ENCODE measurements at places on chromosomes 13 and 19.

DNA sequence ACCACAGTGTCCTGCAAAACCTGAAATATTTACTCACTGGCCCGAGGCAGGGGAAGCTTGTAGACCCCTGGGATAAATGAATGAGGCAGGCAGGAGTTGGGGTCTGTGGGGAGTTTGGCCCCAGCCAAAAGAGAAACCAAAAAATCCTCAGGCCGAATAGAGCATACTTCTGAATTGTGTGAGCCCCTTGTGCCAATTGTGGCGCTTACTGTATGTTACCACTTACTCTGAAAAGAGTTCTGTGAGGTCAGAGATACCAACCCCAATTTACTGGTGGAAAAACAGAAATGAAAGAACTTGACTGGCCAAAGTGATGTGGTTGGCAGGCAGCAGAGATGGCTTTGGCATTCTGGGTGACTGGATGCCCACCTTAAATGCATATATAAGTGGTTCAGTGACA, 6.9 kb downstream of the CARM1 start:
- DNase-seq: no peak

DNA sequence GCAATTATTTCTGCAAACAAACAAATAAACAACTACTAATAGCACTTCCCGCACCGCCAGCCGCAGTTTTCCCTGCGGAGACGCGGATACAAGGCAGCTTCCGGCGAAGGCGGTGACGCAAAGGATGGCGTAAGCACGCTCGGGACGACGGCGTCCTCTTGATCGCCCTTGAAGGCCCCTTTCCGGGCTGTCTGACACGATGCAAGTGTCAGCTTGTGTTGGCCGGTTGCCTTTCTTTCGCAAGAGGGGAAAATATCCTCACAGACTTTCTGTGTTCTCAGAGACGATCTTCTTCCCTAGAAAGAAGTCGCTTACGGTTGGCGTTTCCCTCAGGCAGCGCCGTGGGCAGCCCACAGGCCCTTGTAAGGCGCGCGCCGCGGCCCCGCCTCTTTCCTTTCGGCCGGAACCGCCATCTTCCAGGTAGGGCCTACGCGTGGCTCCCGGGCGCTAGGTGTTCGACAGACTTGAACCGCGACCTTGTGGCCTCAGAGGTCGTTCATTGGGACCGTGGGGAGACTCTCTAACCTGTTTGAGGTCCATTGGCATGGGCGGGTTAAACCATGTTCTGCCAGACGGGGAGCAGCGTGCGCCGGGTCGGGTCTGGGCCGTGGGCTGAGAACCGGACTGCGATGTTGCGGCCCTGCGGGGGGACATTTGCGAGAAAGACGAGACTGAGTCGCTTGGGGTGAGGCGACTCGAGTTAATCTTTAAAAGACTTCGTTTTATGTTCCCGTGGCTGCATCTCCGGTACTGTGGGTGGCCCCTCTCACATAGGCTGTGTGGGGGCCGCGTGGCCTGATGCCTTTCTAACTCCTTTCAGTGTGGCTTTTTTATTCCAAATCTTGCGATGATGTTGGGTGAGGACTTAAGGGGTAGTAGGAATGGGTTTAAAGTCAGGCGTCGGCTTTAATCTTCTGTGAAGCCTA, at the start of gene RPL21:
RPL21 (plus strand) TSS at position 393 of the 926 bp plus-strand sequence. CDS start 2,219 bp downstream, outside the sequence.
- peak; percentile 80 for DNase-seq

DNA sequence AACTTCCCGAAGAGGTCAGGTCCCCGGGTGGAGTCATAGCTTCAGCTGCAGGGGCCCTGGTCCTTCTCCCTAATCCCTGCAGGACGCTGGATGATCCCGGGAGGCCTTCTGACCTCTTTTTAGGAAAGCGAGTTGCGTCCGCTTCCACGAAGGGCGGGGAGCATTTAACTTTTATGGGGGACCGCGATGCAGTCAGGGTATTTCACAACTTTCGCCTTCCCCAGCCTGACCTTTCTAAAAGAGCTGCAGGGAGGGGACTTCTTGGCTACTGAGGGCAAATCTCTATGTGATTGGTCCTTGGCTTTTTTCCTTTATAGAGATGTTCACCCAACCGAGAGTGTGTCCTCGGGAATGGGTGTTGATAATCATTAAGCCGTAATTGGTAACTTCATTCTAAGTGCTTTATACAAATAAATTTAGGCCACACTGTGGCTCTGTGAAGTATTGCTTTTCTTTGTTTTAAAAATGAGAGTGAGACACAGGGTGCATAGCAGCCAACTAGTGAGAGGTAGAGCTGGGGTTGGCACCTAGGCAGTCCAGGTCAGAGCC, 778 bp downstream of the ZNF230 start:
- no peak for DNase-seq

- no peak for DNase-seq
These were observed 89.6 kb upstream of the SPRY2 start for GRCh38 chr13:80430561-80430960.
